ENCODE measurements at places on chromosomes 7 and 10.

DNA sequence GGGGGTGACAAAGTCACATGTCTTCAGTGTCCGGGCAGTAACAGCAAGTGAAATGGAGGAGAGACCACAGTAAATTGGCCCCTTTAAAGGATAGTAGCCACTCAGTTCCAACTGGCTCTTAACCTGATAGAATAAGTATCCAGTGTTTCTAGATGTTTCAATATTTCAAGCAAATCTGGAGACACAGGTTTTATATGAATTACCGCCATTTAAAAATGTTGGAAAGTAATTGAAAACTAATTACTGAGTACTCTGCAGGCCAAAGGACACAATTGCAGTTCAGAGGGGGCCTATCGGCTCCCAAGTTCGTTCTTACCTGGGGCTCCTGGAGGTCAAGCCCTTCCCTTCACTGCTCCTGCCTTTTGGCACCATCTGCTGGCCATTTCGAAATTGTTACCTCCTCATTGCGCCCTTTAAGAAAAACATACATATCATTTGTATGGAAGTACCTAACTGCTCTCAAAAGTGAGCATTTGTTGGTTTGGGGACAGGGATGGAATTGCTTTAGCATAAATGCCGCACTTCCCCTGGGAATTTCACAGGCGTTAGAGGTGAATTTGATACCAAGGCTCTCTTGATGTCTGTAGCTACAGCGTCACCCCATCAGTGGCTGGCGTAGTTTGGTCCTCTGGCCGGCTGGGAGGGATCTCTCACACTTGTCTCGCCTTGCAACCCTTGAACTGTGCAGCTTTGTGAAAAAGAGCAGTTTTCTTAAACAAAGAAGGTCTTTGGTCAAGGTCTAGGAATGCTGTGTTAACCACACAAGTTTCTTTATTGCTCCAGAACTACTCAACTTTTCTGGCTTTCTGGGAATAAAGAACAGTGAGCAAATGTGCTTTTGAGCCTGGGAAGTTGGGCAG, 220.0 kb downstream of the ARHGAP21 start:
- no peak for DNase-seq

- DNase-seq: no peak
Observed at GRCh38 chr7:135386776-135387175, 123.1 kb downstream of the CNOT4 start.

DNA sequence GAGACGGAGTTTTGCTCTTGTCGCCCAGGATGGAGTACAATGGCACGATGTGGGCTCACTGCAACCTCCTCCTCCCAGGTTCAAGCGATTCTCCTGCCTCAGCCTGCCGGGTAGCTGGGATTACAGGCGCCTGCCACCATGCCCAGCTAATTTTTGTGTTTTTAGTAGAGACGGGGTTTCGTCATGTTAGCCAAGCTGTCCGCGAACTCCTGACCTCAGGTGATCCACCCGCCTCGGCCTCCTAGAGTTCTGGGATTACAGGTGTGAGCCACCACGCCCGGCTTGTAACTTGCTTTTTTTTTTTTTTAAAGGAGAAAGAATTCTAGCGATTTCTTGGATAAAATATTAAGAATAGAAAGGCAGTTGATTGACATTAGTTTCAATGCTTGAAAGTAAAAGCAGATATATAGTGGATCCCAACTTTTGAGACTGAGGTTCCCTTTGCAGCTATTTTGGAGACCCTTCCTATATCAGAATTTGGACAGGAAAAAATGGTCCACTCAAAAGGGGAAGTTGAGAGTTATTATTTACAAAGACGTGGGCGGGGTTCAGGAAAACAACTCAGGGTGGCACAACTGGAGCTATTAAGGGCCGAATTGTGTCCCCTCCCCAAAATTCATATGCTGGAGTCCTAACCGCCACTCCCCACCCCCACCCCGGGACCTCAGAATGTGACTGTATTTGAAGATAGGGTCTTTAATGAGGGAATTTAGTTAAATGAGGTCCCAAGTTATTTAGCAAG, 1.3 kb upstream of the ERCC6 start:
- DNase-seq: no peak

DNA sequence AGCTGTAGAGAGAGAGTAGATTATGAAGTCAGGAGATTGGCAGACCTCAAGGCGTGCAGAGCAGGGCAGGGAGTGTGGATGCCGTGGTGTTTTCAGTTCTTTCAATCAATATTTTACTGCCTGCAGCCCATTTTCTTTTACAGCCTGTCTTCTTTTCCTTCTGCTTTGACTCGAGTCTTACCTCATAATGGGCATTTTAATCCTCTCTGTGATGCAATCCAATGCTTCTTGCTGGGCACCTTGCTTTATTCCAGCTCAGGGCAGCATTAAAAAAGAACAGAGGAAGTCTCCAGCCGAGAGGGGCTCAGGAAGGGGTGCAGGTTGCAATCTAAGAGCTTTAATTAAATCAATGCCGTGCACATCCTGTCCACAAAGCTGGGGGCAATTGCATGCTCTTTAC, 839.0 kb downstream of the LRMDA start:
- DNase-seq: no peak

DNA sequence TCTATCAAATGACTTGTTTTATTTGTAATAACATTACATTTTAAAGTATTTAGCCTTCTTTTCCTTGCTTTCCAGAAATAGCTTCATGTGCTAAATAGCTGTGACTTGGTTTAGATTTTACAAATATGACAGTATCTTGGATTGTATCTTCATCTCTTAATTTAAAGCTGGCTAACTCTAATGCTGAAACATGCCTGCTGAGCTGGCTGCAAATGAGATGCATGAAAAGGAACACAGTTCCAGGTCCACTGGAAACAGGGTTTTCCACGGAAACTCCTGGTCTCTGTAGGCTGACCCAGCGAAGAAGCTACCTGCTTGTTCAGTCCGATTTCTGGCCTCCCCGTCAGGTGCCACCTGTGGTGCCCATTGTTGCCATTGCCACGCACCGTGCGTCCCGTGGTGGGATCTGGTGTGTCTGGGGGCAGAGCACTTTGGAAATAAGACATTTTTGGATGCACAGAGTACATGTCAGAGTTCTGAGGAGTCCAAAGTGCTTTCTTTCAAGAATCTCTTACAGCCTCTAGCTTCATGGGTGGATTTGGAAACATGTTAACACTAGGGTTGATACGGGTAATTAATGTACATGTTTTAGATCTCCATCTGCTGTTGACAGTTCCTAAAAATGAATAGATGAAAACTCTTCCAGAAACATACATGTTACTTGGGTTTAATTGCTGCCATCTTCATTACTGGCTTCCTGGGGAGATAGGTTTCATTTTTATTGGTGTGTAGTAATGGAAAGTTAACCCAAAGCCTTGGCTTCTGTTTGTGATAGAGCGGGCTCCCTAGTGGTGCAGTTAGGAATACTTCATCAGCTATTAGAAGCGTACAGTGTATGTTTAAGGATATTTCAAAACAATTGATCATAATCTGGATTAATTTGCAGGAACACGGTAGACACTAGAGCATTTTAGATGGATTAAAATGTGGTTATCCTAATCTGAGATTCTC, 45.0 kb downstream of the SHH start:
- no peak for DNase-seq

- no peak for DNase-seq
Observed at GRCh38 chr7:71601851-71602250, 469.9 kb downstream of the GALNT17 start.

DNA sequence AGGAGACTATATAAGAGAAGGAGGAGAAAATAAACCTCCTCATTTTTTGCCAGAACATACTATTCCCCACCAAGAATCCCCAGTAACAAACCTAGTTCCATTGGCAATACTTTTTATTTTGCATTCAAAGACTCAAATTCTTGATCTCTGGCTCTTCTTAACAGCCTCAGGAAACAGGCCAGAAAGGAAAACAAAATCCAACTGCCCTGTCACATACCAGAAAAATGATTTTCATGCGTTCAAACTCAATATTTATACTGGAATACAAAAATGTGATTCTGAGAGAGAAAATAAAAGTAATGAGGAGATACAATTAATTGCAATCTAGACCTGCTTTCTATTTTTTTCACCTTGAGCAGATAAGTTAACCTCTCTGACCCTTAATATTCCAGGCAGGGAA, 435.9 kb upstream of the AUTS2 start:
- DNase-seq: no peak

GRCh38 chr10:29588629-29589421, 45.9 kb downstream of the SVIL start:
- no peak for DNase-seq

GRCh38 chr7:68288144-68288593, 1291.5 kb downstream of the TYW1 start:
- DNase-seq: no peak

DNA sequence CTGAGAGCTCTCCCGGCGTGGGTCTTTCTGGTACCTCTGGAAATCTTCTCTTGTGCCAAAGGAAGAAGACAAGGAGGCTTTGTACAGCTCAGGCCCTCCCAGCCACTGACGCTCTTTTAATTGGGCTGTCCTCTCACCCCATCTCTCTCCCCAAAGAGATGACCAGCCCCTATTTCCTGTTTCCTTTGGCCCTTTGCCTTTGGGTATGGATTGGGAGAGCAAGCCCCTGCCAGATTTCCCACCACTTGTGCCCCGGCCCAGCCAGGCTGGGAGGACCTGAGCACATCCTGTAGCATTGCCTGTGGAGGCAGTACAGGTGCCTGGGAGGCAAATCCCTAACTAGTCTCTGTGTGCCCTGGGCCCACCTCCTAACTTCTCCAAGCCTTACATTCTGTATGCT, 5.7 kb upstream of the PLAC9 start:
- DNase-seq: no peak
